ENCODE measurements at places on chromosomes 5 and 9. TPM values are rescaled to one million over a fixed set of nuclear protein-coding genes. Genes with fewer than 3 reads are reported as not detected.

The SEMA5A gene
- 0.06 TPM for polyA plus RNA-seq

The TSSK1B gene
- polyA plus RNA-seq, result 0.03 TPM

The GABRA1 gene
- not detected for polyA plus RNA-seq

DNA sequence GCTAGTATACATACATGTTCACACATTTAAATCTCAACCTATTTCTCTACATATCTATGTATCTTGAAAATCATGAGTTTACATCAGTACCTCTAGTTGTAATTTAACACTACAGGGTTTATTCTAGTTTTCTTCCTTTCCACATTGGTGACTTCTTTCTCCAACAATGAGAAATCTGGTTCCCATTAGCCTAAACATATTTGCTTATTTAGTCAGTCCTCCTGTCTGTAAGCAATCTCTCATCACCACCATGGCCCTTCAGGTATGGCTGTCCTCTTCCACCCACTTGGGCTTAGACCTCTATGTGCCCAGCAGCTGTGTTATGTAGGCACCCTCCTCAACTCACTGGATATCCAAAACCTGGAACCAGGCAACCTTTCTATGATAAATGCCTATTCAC lies 8.0 kb upstream of the SPATA31D1 start:
- H3K4me3 ChIP-seq, result no peak overlapping the region
- H3K4me1 ChIP-seq, result no peaks in the 10 kb centered on the region
- DNase-seq, result no peak
- H3K27ac ChIP-seq, result no peak overlapping the region
- no peaks in the 10 kb centered on the region for H3K36me3 ChIP-seq

GRCh38 chr5:59188419-59189225 lies 605.7 kb downstream of the RAB3C start:
- H3K36me3 ChIP-seq, result no peaks in the 10 kb centered on the region
- H3K27ac ChIP-seq, result no peak overlapping the region
- peaks cover 4% of the 10 kb centered on the region for H3K4me1 ChIP-seq

DNA sequence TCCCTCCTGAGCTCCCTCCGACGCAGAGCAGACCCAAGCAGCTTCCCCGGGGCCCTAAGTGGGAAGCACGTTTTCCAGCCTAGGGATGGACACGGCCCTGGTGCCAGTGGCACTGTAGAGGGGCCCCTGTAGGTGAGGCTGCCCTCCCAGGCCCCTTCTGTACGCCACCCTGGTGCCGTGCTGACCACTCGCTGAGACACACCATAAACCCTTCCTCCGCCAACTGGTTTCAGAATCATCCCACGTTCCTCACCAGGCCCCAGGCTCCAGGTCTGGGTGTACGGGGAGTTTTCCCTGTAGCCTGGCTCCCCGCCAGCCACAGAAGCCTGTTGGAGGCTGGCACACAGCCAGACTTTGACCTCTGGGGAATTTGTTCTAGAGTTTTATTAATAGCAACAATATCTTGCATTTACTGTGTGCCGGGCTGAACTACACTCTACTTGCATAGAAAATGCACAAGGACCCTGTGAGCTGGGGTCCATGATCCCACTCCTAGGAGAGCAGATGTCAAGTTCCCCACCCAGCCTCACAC lies 18.2 kb upstream of the WDR38 start:
- H3K4me1 ChIP-seq, result peaks cover 10% of the 10 kb centered on the region
- DNase-seq, result peak; percentile 78
- no peak overlapping the region for H3K27ac ChIP-seq
- no peaks in the 10 kb centered on the region for H3K27me3 ChIP-seq
